ENCODE measurements at places on chromosomes 3 and 15.

GRCh38 chr3:105274958-105275357 is 91.8 kb upstream of the ALCAM start:
- no peak for DNase-seq

- no peak for DNase-seq
Measured at GRCh38 chr15:63523306-63523990, 19.1 kb downstream of the USP3 start.

DNA sequence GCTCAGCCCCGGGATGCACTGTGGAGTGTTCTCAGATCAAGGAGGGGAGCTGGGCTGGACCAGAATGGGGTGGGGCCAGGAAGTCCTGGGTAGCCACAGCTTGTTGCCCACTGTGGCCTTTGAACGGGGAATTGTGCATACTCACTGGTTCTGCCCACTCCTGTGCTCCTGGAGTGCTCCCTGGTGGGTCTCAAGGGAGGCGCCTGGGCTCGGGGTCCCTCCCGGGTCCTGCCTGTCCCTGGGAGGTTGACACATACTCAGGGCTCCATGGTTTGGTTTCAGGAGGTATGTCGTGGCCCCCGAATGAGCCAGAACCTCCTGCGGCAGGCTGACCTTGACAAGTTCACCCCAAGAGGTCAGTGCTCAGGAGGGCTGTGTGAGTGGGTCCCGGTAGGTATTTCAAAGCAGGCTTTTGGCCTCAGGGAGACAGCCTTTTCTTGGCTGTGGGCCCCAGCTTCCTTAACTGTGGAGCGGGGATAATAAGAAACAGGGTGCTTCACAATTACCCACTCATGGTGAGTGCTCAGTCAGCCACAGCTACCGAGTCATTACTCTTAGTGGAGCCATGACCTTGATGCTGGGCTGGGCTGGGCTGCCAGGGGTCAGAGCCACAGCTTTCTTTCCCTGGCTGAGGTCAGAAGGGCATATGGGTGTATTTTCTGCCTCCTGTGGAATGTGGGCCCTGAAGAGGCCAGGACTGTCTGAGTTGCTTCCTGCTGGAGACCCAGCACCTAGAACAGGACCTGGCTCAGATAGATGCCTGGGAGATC is 7.6 kb downstream of the DNAH1 start:
- DNase-seq: no peak

DNA sequence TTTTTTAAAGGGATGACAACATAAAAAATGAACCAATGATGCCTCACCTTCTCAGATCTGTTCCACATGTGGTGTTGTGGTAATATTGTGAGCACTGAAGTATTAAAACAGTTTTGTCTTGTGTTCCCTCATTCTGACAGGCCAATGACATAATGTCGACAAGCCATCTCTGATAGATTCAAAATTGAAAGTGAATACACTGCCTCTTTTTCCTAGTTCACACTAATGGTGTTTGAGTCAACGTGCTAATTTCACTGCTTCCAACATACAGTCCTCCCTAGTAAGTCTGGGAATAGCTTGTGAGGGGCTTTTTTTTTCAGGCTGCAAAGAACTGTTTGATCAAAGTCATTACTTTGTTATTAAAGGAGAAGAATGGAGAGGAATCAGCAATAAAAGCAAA is 82.8 kb downstream of the ROBO2 start:
- DNase-seq: no peak

DNA sequence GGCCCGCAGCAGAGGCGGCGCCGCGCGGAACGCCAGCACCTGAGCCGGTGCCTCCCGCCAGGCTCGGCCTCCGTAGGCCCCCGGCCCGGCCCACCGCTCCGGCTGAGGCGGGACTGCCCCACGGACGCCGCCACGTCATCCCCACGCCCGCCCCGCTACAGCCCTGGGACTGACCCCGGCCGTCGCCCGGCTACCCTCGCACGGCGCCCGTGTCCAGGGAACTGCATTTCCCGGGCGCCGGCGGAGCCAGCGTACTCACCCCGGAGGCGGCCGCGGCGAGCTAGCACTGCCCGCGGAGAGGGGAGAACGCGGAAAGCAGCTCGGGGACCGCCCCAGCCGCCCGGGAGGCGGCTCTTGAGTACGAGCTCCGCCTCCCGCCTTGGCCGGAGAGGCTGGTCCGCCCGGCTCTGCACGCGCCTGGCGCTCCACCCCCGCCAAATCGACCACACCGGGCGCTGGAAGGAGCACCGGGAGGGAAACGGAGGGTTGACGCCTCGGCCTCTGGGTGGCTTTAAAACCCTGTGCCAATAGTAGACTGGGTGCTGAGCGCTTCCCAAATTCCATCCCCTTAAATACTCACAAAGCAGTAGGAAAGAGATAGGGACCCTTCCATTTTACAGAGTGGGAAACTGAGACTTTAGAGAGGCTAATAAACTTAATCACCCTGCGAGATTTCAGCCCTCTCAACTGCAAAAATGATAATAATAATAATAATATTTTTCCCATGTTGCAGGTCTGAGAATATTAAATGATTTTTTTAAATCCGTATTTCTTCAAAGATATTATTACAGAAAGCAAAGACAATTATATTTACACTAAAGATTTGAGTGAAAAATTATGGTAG is at the start of gene B4GALT4:
Gene B4GALT4, minus strand, starts transcription at position 288 of the 844 bp plus-strand sequence. CDS start 10,779 bp downstream, outside the sequence.
- DNase-seq: peak; percentile 50

All from activated T-helper 1 cell treated with anti-CD3 and anti-CD28 coated beads, Interleukin-2, amount 50 U/mL, for 16 hours (primary cell).